B cell (primary cell): ENCODE measurements at places on chromosomes 3 and 15.
A peak's percentile ranks its signal among the peaks of the same experiment; 100 is the strongest.

DNA sequence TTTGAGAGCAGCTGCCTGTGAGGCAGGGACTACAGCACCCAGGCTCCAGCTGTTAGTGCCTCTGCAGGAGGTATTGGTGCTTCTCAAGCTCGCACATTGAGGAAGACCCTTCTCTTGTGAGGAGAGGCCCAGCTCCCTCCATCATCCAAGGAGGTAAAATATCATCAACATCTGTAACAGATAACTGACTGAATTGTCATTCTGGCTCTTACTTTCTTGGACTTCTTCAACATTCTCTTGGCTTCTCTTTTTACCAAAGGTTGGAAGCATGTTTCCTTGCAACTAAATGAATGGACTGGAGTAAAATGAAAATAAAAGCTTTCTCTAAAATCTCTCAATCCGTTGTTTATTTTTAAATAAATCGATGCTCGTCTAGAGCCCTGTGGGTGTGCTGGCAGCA, 53.1 kb upstream of the PXYLP1 start:
- no peaks in the 10 kb centered on the region for H3K27me3 ChIP-seq
- H3K4me1 ChIP-seq, result no peaks in the 10 kb centered on the region
- H3K36me3 ChIP-seq, result no peaks in the 10 kb centered on the region
- no peak overlapping the region for H3K4me3 ChIP-seq
- no peak overlapping the region for H3K27ac ChIP-seq

- H3K27ac ChIP-seq, result no peak overlapping the region
- no peak for DNase-seq
- no peak overlapping the region for H3K4me3 ChIP-seq
- no peaks in the 10 kb centered on the region for H3K4me1 ChIP-seq
These were observed 309.6 kb upstream of the TLE3 start for GRCh38 chr15:70407336-70407670.

DNA sequence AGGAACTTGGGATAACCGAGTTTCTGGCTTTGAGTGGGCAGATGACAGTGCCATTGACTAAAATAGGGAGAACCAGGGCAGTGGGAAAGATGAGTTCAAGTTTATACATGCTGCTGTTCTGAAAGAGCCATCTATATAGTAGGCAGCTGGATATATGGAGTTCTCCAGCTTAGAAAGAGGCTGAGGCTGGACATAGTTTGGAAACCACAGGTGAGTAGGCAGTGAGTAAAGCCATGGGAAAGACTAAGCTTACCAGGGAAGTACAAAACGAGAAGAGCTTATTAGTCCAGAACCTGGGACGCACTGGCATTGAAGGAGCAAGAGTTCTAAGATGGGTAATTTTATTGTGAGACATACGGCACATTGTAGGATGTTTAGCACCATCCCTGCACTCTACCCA, 54.2 kb downstream of the MSL2 start:
- no peak overlapping the region for H3K4me3 ChIP-seq
- H3K27me3 ChIP-seq, result no peaks in the 10 kb centered on the region
- no peaks in the 10 kb centered on the region for H3K36me3 ChIP-seq
- H3K4me1 ChIP-seq, result no peaks in the 10 kb centered on the region

GRCh38 chr15:40593165-40593564, 884 bp upstream of the KNL1 start:
- peak overlapping the region; percentile 29 for H3K27ac ChIP-seq
- DNase-seq, result peak; percentile 22
- peaks cover 10% of the 10 kb centered on the region for H3K4me1 ChIP-seq
- H3K36me3 ChIP-seq, result no peaks in the 10 kb centered on the region

DNA sequence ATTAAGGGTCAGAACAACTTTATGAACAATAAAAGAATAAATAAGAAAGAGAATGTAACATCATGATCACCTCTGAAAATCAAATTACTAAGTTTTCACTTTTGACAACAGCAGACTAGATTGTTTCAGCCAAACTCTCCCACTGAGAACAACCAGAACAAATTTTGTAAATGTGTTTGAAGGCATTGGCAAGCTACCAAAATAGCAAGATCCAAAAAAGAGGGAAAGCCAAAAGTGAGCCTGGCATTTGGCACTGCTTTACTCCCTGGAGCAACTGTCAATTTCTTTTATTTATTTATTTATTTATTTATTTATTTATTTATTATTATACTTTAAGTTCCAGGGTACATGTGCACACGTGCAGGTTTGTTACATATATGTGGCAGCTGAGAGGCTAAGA, 67.2 kb downstream of the CFAP44 start:
- no peaks in the 10 kb centered on the region for H3K36me3 ChIP-seq
- no peak overlapping the region for H3K27ac ChIP-seq
- H3K4me3 ChIP-seq, result no peak overlapping the region

- H3K4me1 ChIP-seq, result no peaks in the 10 kb centered on the region
- H3K27me3 ChIP-seq, result no peaks in the 10 kb centered on the region
- H3K4me3 ChIP-seq, result no peak overlapping the region
- no peaks in the 10 kb centered on the region for H3K36me3 ChIP-seq
- DNase-seq, result no peak
These were observed 341.4 kb downstream of the NAALADL2 start for GRCh38 chr3:175200391-175201095.
